IMR-90 (cell line): ENCODE measurements at places on chromosomes 11 and 22.

DNA sequence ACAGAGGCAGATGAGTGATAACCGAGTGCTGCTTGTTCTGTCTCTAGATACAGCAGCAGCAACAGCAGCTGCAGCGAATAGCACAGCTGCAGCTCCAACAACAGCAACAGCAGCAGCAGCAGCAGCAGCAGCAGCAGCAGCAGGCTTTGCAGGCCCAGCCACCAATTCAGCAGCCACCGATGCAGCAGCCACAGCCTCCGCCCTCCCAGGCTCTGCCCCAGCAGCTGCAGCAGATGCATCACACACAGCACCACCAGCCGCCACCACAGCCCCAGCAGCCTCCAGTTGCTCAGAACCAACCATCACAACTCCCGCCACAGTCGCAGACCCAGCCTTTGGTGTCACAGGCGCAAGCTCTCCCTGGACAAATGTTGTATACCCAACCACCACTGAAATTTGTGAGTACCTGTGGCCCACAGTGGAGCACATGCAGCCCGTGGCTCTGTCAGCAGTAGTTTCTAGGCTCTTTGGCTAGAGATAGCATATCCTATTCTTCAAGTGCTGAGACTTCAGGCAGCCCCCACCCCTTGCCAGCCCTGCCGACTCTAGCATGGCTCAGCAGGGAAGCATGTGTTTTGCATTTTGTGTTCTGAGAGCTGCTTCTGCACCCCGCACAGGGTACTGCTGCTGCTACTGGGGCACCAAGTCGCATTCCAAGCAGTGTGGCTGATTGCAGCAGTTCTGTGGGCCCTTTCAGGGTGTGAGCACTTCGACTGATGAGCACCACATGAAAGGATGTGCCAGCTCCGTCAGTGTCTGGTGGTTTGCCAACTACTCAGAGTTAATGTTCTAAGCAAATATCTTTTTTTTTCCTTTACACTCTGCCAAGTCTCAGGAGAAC, 59.2 kb downstream of the MED15 start:
- peaks cover 40% of the 10 kb centered on the region for H3K4me1 ChIP-seq
- peaks cover 57% of the 10 kb centered on the region for H3K36me3 ChIP-seq
- DNase-seq: peak; percentile 82
- no peaks in the 10 kb centered on the region for H3K27me3 ChIP-seq

DNA sequence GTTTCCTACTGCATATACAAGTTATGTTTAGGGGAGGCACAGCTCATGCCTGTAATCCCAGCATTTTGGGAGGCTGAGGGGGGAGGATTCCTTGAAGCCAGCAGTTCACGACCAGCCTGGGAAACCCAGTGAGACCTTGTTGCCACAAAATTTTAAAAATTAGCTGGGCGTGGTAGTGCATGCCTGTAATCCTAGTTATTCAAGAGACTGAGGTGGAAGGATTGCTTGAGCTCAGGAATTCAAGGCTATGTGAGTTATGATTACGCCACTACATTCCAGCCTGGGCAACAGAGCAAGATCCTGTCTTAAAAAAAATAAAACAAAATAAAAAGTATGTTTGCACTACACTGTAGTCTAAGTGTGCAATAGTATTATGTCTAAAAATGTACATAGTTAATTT, 108.8 kb upstream of the TEAD1 start:
- DNase-seq: no peak
- no peaks in the 10 kb centered on the region for H3K27me3 ChIP-seq
- no peaks in the 10 kb centered on the region for H3K36me3 ChIP-seq
- H3K27ac ChIP-seq: no peak overlapping the region

GRCh38 chr11:17641792-17642350, 77.5 kb upstream of the MYOD1 start:
- H3K4me3 ChIP-seq: no peak overlapping the region
- H3K36me3 ChIP-seq: no peaks in the 10 kb centered on the region
- no peak for DNase-seq
- H3K27me3 ChIP-seq: 0 out of 2 replicates have a peak, but pooled peaks cover 2% of the 10 kb centered on the region
- no peaks in the 10 kb centered on the region for H3K4me1 ChIP-seq

- peaks cover 3% of the 10 kb centered on the region; the same call in 1 of the 2 replicates for H3K27me3 ChIP-seq
- H3K4me1 ChIP-seq: peaks cover 3% of the 10 kb centered on the region; the same call in 1 of the 2 replicates
- peak overlapping the region; percentile 42 for H3K27ac ChIP-seq
- peak overlapping the region; percentile 57 for H3K4me3 ChIP-seq
- DNase-seq: peak; percentile 69
These were observed 667 bp downstream of the ACCS start for GRCh38 chr11:44066732-44067141.

DNA sequence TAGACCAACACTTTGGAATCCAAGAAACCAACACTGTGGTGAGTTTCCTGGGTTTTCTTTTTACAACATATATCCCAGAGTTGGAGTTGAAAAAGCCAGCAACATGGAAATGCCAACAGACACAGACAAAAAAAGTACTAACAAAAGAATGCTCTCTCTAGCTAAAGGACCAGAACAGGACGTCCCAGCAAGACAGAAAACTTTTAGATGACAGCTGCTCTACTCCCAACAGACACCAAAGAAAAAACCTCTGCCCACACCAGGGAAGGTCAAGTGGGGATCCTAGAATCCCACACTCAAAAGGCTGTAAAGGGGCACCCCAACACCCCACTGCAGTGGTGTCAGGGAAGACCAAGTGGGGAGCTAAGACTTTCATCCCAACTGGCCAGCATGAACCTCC, 23.3 kb downstream of the RRAS2 start:
- H3K27me3 ChIP-seq: no peaks in the 10 kb centered on the region
- peaks cover 5% of the 10 kb centered on the region for H3K4me1 ChIP-seq
- H3K4me3 ChIP-seq: no peak overlapping the region
- no peak overlapping the region for H3K27ac ChIP-seq
- DNase-seq: no peak
